ENCODE measurements at places on chromosomes 1 and 21.

DNA sequence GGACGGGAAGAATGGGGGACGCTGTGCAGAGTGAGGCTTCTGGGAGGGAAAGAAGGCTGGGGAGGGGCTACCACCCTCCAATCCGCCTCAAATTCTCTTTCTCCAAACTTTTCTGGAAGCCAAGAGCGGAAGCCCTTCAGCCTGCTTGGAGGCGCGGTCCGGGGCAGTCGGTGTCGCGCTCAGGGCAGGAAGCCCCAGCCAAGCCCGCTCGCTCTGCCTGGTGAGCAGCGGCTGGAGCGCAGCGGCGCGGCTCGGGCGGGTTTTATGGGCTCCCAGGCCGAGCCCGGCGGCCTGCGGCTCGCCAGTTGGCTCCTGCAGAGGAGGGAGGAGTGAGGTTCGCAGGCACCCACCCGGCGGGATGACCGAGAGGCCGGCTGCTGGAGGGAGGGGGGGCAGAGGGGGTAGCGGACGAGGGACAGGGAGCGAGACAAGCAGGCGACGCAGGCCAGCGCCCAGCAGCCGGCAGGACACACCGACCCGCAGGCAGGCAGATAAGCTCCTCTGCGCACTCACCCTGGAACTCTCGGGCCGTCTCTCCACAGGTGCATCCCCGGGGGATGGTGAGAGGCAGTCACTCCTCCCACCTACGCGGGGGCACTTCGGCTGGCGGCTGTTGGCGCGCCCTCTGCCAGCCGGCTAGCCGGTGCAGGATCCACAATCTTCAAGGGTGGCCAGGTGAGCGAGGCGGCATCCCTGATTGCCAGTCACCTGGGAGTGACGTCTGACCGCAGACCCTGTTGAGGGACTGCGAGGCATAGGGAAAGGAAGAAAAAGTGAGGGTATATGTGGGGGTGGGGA lies at the start of gene AVPR1B:
TSS of gene AVPR1B (minus strand) at position 238 of the 798 bp plus-strand sequence. CDS start 498 bp downstream, outside the sequence.
- DNase-seq, result peak; percentile 14

DNA sequence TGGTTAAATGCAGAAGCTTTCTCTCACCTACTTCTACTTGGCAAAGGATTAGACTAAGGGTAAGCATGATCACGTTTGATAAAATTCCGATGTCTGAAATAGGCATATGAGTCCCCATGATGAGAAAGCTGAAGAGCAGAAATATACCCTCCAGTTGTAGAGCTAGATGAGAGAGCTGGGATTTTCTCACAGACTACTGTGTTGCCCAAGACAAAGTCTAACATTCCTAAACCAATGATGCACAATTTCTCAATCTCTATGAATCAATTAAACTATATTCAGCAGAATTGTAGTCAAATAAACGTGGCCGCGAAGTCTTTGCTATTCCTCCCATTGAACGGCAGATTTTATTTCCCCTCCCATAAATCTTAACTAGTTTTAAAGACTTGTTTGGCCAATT lies 699.2 kb downstream of the KCNT2 start:
- DNase-seq, result no peak

- DNase-seq, result no peak
These were observed 18.6 kb downstream of the C1orf167 start for GRCh38 chr1:11780380-11781147.

DNA sequence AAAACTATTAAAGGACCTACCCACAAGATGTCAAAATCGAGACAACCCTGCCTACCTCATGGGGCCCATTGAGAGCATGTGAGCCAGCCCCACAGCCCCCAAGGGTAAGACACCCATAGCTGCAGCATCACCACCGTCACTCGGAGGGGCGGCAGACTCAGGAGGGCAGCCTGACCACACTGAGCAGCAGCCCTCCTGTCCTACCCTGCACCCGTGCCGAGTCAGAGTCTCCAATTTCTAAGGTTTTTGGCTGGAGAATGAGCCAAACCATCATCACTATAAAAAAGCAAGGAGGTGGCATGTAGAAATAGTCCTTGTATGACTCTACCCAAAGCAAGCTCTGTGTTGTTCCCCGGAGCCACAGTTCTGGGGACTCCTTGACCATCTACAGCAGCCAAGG lies 94.7 kb downstream of the SSBP3 start:
- no peak for DNase-seq

- DNase-seq, result no peak
These were observed 716 bp downstream of the CTBS start for GRCh38 chr1:84573481-84573966.

Data from stimulated activated CD8-positive, alpha-beta memory T cell treated with anti-CD3 and anti-CD28 coated beads, Interleukin-15, amount 100 ng/mL, for 48 hours (primary cell).